Right renal pelvis (tissue), 4 donors: ENCODE measurements at places on chromosomes 6 and 20.

DNA sequence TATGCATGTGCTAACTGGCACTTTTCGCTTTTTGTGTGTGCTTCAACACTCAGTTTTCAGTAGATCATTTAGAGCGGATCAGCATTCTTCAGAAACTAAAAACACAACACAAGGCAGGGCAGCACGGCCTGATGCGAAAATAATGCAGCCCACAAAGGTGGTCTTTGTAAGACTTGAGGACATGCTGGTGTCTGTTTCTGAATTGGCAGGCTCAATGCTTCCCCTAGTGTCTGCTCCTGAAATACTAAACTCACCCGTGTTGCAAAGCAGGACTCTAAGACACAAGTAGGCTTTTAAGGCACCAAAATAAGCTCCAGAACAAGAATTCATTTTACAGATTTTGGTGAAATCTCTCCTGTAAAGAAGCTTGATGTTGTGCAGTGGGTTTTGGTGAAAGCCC, 676.5 kb downstream of the TENT5A start:
- DNase-seq: no peak

DNA sequence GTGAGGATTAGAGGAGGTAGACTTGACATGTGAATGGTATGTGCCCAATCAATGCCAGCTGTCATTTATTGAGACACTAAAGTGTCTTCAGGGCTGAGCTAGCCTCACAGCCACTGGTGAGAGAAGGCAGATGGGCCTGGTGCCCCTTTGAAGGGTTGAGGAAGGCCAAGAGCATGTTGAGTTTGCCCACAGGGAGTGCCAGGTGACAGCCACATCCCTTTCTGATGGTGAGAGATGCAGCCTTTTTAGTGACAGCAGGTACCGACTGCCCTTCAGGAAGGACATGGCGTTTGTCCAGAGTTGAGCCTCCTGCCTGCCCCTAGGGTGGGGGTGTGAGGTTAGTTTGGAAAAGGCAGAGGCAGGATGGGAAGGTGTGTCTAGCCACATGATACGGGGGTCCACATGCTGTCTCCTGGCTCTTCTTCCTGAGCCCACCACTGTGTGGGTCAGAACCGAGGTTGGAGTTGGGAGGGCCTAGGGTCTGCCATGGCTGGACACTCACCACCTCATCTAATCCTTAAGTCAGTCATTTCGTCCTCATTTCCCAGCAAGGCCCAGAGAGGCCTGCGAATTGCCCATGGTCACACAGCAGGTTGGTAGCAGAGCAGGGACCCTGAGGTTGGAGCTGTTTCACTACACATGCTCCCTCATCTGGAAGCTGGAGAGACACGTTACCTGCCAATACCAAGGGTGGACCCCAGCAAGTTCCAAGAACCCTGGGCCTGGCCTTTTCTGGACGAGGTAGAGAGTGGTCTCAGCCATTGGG, 32.5 kb downstream of the SPDEF start:
- DNase-seq: no peak

GRCh38 chr20:45822857-45823256, 4.3 kb downstream of the TNNC2 start:
- DNase-seq: no peak

DNA sequence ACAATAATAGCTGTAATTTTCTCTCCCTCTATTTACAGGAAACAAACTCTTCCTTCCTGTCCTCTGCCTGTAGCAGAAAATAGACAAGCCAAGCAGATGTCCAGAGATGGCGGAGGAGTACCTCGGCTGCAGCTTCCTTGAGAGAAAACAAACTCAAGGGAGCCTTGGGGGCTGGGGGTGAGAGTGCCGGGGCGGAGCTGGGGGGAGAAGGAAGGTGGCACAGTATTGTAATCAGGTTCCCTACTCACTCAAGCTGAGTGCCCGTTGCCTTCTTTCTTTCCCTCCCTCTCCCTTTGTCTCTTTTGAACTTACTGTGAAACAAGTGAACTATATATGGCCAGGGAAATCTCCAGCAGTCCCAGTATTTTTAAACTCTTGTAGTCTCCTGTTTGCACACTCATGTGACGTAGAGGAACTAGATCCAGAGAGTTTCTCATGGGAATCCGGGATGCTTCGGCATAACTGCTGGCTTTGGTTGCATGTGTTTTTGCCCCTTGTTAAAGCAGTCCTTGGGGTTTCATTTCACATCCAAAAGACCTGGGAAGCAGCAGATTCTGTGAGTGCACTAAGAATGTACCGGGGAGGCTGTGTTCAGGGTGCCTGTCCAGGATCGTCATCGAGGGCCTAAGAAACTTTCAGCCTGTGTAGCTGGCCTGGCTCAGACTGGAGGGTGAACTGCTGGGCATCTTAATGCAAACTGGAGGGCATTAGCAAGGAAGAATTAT, 44.6 kb upstream of the HDDC2 start:
- no peak for DNase-seq

- no peak for DNase-seq
These were observed 293.8 kb upstream of the RGS17 start for GRCh38 chr6:153424719-153425400.

- no peak for DNase-seq
These were observed 15.0 kb downstream of the HSPA12B start for GRCh38 chr20:3747471-3747870.

DNA sequence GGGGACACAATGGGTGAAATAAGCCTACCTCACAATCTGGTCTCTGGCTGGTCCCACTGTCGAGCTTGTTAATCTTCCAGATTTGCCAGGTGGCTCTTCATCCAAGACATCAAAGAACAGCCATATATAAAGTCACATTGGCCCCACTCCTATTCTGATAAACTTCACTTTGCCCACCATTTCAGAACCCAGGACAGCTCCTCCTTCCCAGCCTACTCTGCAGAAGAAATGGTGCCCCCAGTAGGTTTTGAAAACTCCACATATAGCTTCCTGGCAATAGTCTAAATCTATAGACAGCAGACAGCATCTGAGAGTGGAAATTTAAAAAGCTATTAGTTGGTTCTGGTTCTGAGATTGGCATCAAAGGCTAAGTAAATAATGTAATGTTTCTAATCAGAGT, 143.1 kb upstream of the PCSK2 start:
- peak; percentile 0 for DNase-seq

GRCh38 chr20:17571153-17571527, 1.3 kb downstream of the DSTN start:
- DNase-seq: no peak

GRCh38 chr20:50713657-50714101, 17.7 kb upstream of the PARD6B start:
- DNase-seq: no peak

DNA sequence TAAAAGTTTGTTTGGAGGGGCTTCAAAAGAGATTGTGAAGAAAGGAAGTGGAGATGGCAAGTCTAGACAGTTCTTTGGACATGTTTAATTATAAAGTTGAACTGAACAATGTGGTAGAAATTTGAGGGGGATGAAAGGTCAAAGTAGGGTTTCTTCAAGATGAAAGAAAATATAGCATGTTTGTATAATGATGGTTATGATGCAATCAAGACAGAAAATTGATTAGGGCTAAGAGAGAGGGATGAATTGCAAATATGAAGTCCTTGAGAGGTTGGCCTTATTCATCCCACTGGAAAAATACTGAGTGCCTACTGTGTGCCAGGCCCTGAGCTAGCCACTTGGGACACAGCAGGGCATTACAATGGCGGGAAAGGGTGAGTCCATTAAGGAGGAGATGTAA, 37.6 kb downstream of the NHSL1 start:
- DNase-seq: no peak

- no peak for DNase-seq
These were observed 402.6 kb downstream of the SAMD5 start for GRCh38 chr6:147911057-147911456.

- DNase-seq: no peak
These were observed 1.6 kb downstream of the CDH22 start for GRCh38 chr20:46306743-46307138.

GRCh38 chr6:163422550-163422949, 8.0 kb downstream of the QKI start:
- no peak for DNase-seq

- DNase-seq: no peak
These were observed 66.4 kb upstream of the STMND1 start for GRCh38 chr6:17035257-17036064.

- no peak for DNase-seq
These were observed 79.3 kb upstream of the PMEPA1 start for GRCh38 chr20:57788936-57789613.

DNA sequence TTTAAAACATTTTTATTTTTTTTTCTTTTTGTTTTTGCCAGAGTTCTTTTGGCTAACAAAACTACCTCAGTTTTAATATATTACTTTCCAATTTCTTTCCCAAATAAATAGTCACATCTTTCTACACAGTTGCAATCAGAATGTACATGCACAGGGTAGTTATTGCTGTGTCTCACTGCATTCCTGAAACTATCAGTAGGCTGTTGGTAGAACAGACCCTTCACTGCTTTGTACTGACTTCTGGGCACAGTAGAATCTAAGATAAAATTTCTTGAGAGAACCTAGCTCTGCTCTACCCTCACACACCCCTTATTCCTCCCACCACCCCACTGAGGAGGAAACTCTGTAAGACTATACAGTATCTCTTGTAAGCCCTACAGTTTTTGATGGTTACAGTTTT, 19.9 kb downstream of the TPX2 start:
- DNase-seq: no peak

DNA sequence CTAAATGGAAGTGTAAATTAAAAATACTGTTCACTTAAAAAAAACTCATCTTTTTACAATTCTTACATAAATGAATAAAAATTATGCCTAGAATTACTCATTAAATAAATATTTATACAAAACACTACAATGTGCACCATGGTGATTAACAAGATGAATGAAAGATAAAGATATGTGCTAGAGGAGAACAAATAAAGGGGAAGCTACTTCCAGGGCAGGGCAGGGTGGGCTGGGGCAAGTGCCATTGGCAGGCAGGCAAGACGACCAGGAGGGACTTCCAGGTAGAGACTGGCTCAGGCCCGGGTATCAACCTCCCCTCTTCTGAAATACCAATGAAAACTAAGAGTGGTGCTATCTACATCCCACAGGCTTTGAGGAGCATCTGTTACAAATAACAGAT, 20.4 kb downstream of the PREP start:
- DNase-seq: no peak

DNA sequence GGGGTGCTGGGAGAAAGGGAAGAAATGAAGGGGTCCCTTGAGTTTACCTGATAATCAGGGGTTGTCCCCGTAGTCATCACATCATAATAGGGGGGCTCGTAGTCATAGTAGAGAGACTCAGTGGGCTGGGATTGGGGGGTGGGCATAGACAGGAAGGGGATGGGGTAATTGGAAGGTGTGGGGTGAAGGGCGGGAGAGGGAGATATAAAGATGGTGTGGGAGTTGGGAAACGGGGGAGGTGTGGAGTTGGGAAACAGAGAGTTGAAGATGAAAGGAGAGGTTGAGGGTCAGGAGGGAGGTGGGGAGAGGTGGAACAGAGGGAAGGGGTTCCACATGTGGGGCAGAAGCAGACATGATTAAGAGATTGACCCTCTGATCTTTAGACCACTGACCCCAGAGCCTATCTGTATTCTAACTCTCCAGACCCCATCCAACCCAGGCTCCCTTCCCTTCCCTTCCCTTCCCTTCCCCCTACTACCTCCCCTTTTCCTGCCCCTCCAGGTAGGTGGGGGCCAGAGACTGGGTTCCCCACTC, 6.5 kb downstream of the COL11A2 start:
- DNase-seq: no peak

DNA sequence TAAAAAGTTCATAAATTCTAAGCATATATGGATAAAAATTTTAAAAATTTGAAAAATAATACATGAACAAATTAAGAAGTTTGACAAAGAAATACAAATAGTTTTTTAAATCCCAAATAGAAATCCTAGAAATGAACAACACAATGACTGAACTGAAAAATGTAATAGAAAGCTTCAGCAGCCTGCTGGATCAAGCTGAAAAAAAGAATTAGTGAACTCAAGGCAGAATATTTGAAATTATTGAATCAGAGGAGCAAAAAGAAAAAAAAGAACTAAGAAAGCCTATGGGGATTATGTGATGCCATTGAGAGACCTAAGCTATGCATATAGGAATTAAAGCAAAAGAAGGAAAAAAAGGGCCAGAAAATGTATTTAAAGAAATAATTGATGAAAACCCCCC, 39.9 kb upstream of the TFB1M start:
- no peak for DNase-seq
